ENCODE measurements at places on chromosomes 6 and 20. TPM values are rescaled to one million over a fixed set of nuclear protein-coding genes. Genes with fewer than 3 reads are reported as not detected.

PPP1R16B gene
- 39.0 TPM for total RNA-seq

DNA sequence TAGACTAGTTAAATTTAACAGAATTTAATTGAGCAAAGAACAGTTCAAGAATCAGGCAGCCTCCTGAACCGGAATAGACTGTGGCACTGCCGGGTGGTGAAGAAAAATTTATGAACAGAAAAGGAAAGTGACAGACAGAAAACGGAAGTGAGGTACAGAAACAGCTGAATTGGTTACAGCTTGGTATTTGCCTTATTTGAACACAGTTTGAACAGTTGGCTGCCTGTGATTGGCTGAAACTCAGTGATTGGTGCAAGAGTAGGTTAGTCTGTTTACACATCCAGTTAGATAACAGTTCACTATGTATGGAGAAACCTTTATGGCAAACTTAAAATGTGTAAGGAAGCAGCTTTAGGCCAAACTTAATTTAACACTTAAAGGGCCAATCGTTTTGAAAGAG lies 116.0 kb upstream of the CITED2 start:
- DNase-seq, result no peak

DNA sequence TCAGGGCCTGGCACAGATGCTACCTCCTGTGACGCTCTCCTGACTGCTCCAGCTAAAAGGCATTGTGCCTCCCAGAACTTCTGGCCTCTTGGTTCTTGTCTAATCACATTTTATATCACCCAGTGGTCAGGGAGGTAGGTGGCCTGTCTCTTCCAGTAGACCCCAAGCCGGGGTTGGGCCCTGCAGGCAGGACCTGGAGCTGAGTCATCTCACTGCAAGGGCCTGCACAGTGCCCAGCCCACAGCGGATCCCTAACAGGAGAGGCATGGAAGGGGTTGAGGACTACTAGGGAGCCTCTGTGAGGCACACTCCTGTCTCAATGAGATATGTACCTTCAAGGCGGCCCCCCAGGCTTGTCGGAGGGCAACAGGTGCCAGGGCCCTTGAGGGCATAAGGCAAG lies 6.4 kb downstream of the LEMD2 start:
- DNase-seq, result no peak

DNA sequence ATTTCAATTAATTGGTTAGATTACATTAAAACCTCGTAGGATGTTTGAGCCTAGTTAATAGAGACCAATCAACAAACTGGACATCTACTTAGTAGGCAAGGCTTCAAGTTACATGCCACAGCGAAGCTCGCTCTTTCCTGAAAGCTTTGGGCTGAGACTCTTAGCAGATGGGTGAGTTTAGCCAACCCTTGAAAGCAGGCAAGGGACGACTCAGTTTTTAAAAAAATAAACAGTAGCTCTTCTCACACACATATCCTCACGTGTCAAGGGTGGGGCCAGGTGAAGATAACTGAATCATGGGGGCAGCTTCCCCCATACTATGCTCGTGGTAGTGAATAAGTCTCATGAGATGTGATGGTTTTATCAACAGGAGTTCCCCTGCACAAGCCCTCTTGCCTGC lies 775 bp downstream of the MTFR2 start:
- DNase-seq, result no peak

STAU1 gene
- 73.0 TPM for total RNA-seq

GRCh38 chr6:169824848-169825557 lies 73.6 kb downstream of the ERMARD start:
- DNase-seq, result peak; percentile 30

- no peak for DNase-seq
Observed at GRCh38 chr6:87904011-87904410, 143.6 kb upstream of the SPACA1 start.

DNA sequence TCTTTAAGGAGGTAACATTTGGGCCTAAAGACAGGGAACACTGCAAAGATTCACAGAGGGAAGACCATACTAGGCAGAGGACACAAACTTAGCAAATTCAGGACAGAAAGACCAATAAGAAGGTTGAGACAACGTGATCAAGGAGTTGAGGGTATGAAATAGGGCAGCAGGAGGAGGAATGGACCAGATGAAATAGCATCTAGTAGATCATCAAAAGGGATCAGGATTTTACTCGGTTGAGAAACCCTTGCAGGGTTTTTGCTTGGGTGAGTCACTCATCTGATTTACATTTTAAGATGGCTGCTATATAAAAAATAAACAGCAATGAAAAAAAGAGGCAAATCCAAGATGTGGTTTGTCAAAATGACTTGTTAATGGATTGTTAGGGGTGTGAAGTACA lies 4.7 kb downstream of the BCLAF1 start:
- DNase-seq, result no peak

DNA sequence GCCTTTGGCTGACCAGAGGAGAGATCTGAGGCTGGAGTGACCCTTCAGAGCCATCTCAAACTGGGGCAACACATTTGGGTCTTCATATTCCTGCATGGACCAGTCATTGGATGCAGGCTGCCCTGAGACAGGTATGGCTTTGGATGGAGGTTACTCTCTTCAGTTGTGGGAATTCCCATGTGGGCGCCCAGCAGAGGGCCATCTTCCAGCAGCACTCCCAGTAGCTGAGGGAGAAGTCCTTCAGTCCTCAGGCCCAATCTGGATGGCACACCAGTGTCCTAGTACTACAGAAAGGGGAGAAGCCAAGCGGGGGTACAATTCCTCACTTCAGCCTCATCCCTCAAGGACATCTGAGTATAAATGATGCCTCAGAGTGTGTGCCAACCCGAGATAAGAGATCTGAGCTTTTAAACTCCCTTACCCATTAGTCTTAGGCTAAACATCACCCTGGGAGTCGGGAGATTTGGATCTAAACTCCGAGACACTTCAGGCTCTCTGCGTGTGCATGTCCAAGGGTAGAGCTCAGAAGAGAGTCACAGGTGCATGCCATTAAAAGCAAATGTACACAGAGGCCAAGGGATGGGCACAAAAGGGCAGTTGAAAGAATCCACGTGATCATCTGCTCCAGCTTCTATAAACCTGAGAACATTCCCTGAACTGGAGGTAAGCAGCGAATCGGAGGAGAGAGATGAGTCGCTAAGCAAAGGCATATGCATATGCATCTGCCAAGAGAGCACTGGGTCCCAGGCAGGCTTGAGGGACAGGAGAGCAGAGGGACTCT lies 204.6 kb downstream of the CD83 start:
- DNase-seq, result no peak

DNA sequence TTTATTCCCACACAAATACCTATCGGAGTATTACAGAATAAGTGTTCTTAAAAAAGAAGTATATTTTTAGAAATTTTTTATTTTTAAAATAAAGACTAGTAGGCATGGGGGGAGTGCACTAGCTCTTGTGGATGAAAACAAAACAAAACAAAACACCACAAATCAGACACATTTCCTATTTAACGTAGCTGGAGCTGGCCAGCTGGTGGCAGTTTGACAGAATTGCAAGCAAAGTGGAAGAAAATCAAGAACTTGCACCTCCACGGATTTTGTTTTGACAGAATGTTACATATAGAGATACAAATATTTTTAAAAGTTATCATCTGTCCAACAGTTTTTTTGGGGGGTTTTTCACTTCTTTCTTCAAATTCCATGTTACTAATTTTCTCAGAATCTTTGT lies 63.6 kb upstream of the SNRPB2 start:
- no peak for DNase-seq

SOBP gene
- total RNA-seq, result 7.5 TPM

TRIM10 gene
- total RNA-seq, result 1.5 TPM

- no peak for DNase-seq
Observed at GRCh38 chr6:155517294-155517693, 61.7 kb upstream of the NOX3 start.

DEFB132 gene
- not detected for total RNA-seq

TFAP2A gene
- 0.27 TPM for total RNA-seq

- DNase-seq, result no peak
Observed at GRCh38 chr6:43728586-43728985, 41.0 kb upstream of the MRPS18A start.

GRCh38 chr20:61724376-61724775 lies 341.3 kb downstream of the TAF4 start:
- DNase-seq, result no peak

GRCh38 chr6:127971945-127972391 lies 71.1 kb upstream of the THEMIS start:
- no peak for DNase-seq

- DNase-seq, result no peak
Observed at GRCh38 chr20:14644306-14645097, 307.1 kb upstream of the FLRT3 start.

PRR18 gene
- total RNA-seq, result not detected

XKR7 gene
- 0.09 TPM for total RNA-seq

- DNase-seq, result no peak
Observed at GRCh38 chr20:1875762-1876161, 19.4 kb upstream of the SIRPA start.

COL11A2 gene
- total RNA-seq, result 2.3 TPM

GRCh38 chr6:43393602-43394001 lies 24.2 kb upstream of the ZNF318 start:
- no peak for DNase-seq

DNA sequence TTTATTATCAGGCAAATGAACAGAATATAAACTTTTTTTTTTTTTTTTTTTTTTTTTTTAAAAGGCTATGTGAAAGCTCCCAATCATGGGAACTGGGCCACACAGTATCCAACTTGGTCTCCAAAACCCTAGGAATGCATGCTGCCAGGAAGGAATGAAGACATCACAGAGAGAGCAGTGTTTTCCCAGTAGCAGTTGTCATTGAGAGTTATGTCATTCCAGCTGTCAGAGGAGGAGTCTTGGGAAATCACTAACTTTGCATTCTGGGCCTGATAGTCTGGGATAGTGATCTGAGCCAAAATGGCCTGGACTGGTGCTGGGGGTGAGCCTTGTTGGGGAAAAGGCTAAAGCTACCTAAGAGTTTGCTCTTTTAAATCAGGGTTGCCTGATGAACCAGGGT lies 231.3 kb upstream of the MAP3K7 start:
- no peak for DNase-seq

GRCh38 chr6:37835923-37836322 lies 16.4 kb downstream of the ZFAND3 start:
- DNase-seq, result no peak

GRCh38 chr6:21850691-21851090 lies 257.1 kb downstream of the SOX4 start:
- DNase-seq, result no peak

DNA sequence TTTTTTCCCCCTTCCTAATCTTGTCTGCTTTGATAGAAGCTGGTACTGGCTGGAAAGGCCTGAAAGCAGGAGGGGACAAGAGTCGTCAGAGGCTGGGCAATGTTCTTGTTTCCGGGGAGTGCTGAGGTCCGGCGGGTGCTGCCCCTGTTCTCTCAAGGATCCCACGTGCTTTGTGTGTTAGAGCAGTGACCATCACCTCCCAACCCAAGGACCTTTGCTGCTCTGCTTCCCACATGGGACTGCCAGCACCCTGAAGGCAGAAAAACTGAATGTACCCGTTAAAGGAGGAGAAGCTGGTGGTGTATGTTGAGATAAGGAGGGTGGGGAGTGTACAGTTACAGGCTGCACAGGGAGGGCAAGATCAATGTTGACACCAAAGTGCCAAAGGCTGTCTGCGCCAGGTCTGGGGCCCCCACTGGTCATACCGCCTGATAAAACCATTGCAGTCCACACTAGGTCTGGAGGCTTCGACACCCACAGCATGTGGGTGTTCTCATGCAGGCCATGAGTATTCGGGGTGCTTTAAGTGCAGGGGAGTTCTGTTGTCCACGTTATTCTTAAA lies 15.0 kb downstream of the C20orf173 start:
- DNase-seq, result no peak

GRM1 gene
- total RNA-seq, result 0.19 TPM

Measured in spleen (tissue), 13 donors.